Natural killer cell treated with Interleukin-12 subunit alpha and Interleukin-12 subunit beta and Interleukin-15 and Interleukin-18, amount 100 ng/mL, for 72 hours (primary cell): ENCODE measurements at places on chromosomes 4 and X. TPM values are rescaled to one million over a fixed set of nuclear protein-coding genes. Genes with fewer than 3 reads are reported as not detected.

DNA sequence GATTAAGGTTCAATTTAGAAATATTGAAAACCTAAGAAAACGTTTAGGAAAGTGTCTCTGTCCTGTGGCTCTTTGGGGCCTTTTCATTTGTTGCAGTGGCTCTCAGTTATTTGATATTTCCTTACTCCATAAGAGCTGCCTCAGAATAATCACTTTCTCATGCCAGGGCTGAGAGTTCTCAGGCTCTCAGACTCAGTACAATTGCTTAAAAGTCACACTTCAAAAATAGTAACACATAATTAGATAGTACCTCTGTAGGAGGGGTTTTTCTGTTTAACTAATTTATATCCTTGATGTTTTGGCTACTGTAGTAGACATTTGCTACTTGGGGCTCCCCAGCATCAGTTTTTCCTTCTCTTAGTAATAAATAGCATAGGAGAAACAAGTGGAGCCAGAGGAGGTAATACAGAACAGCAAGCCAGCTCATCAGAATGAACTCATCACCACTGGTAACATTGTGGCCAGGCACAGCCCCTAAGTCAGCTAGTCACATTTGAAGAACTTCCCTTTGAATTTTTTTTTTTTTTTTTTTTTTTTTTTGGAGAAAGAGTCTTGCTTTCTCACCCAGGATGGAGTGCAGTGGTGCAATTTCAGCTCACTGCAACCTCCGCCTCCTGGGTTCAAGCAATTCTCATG lies 8.0 kb upstream of the HNRNPD start:
- no peak for DNase-seq

DNA sequence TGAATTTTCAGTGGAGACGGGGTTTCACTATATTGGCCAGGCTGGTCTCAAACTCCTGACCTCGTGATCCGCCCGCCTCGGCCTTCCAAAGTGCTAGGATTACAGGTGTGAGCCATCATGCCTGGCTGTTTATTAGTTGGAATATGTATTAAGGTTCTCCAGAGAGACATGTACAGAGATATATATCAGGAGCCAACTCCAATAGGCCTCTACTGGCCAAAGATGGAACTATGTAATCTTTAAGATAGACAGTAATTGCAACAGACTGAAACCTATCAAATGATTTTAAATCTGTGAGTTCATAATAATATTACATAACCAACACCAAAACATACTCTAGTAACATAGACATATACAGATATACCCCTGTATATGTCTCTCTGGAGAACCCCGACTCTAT lies 5.8 kb upstream of the DMP1 start:
- DNase-seq = no peak

- DNase-seq = no peak
These were observed 472.2 kb upstream of the KLHL4 start for GRCh38 chrX:87045352-87045751.

GRCh38 chr4:108327642-108328382 lies 159.1 kb upstream of the LEF1 start:
- DNase-seq = no peak

ADGRG2 gene
- not detected for total RNA-seq

VCX3A gene
- total RNA-seq = not detected

- no peak for DNase-seq
These were observed 286.4 kb downstream of the CRLF2 start for GRCh38 chrX:926070-926469.

DNA sequence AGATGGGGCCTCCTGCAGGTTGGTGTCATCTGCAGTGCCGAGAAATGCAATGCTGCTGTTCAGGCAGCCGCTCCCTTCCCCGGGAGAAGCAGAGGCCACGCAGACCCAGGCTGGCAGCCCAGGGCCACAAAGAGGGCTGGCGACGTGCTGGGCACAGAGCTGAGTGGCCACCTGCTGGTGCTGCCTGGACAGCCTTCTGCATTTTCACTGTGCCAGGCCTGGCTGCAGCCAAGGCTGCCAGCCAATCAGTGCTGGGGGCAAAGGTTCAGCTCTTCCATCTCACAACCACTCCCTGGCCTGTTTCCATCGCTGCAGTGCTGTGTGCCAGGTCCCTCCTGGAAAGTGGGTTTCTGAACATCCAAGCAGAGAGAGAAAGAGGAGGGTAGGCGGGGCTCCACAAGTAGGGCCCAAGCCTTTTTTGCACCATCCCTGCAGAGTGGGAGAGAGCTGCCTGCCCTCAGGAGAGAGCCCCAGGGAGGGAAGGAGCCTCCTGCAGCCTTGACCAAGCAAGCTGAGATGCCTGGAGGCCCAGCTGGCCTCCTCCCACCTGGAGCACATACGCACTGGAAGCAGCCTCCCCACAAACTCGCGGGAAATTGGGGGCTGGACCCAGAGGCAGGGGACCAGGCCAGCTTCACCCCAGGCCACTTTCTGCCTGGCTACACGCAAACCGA lies 20.1 kb downstream of the ADRA2C start:
- no peak for DNase-seq
